ENCODE measurements at places on chromosomes 6 and 20.

DNA sequence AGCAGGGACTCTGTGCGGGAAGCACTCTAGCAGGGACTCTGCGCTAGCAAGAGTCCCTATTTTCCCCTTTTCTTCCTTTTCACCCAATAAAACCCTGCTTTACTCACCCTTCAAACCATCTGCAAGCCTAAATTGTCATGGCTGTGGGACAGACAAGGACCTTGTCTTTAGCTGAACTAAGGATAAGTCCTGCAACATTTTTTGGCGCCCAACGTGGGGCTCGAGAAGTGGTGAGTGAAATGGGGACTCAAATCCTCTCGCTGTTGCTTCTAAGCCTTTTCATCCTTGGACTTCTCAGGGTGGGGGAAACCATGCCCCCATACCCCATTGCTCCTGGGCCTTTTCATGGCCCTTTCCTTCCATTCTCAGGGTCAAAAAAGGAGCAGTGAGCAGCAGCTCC is 46.4 kb downstream of the IMPG1 start:
- DNase-seq = no peak

DNA sequence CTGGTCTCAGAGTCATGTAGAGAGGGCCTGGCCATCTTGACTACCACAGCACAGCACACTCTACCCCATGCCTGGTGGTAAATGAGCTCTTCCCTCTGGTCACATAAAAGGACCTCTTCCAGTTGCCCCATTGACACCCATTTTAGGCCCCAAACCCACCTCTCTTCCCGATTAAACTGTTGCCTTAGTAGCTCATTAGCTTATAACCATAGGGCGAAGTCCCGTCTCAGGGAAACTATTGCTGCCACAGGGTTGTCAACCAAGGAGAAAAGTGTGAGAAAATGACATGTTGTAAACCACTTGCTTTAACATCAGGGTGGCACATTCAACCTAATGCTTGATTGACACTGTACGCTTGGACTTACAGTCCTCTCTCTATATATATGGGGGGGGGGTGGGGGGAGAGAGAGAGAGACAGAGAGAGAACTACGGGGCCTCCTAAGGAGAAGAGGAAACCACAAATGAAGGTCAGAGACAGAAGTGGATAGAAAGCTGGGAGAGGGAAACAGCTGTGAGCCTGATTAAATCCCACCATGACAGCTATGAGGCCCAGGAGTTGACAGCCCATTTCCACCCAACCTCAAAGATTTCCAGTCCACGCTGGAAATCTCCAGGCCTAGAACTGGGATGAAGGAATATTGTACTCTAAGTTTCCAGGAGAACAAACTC is 14.9 kb upstream of the BTN1A1 start:
- no peak for DNase-seq

GRCh38 chr6:293193-294174 is 1.2 kb downstream of the DUSP22 start:
- no peak for DNase-seq

DNA sequence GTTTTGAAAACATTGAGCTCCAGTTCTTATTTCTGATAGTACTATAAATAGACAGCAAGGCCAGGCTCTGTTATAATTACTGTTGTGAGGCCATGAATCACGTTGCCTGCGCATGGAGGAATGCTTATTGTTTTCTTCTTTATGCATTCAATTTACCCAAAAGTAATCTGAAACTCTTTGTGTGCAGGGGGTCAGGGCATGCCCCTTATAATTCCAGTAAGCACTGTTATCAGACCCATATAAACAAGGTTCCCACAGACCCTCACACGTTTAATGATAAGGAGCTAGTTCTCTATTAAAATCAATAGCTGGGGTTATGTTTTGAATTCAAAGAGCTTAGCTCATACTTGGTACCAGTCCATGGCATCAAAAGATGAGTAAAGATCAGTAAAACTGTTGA is 174.8 kb upstream of the ARG1 start:
- DNase-seq = no peak

GRCh38 chr20:36670665-36671357 is 24.8 kb upstream of the SLA2 start:
- no peak for DNase-seq

- peak; percentile 76 for DNase-seq
These were observed 2.3 kb downstream of the ARID1B start for GRCh38 chr6:156779206-156780094.
